Caki2 (cell line): ENCODE measurements at places on chromosomes 11 and 22. TPM values are rescaled to one million over a fixed set of nuclear protein-coding genes. Genes with fewer than 3 reads are reported as not detected.
A peak's percentile ranks its signal among the peaks of the same experiment; 100 is the strongest.

- DNase-seq = no peak
Observed at GRCh38 chr11:123382555-123383074, 47.5 kb upstream of the GRAMD1B start.

Gene SERPING1
- not detected in 2 replicates for total RNA-seq

DNA sequence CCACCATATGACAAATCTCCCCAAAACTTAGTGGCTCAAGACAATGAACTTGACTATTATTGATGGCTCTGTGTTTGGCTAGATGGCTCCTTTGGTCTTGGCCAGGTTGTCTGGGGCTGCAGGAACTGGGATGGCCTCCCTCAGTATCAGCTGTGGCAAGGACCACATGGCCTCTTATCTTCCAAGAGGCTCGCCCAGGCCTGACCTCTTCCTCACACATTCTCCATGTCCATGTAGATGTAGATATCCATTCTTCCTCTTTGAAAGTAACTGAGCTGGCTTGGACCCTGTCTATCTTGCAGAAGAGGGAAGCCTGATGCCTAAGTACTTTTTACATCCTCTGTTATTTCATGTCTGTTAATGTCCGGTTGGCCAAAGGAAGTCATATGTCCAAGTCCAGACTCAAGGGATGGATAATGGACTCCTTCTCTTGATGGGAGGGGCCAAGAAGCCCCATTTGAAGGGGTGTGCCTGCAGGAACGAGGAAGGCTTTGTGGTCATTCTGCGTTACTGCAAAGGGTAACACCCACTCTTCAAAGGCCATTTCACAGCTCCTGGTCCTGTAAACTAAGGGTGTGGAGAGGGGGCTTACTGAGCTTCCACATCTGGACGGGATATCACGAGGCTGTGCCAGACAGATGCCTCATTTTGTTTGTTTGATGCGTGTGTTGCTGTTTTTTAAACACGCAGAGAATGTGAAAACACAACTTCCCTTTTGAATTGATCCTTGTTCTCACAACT lies 87.1 kb downstream of the GRIK4 start:
- no peak for DNase-seq

Gene RAG1
- total RNA-seq = 0.41 TPM in 1 of 2 replicates, not detected in the other

DNA sequence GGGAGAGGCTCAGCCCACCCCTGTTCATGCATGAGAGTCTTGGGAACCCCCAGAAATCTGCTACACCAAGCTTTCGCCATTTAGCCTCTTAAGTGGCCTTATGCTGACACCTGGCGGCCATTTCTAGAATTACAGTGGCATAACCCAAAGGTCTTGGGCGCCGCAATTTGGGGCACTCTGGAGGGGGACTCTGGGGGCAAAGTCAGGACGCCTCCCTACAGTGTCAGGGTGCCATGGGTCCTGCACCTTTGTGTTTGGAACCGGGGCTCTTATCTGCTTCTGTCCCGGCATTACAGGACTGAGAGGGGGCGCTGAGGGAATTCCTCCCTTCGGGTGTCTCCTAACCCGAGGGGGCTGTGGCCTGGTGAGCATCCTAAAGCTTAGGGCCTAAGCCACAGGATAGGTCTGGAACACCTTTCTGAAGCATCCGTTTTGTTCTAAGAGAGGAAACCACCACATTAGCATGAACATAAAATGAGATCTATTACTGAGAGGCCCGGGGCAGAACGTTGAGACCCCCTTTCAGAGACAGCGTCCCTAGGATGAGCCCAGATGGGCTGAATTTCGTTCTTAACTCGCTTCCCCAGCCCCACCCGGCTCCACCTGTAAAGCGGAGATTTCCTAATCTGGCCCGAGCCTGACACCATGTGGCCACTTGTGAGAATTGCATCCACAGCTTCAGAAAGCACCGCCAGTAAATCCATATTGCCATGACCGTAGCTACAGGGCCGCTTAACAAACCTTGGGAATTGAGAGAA lies 9.3 kb downstream of the INS start:
- DNase-seq = peak; percentile 61

DNA sequence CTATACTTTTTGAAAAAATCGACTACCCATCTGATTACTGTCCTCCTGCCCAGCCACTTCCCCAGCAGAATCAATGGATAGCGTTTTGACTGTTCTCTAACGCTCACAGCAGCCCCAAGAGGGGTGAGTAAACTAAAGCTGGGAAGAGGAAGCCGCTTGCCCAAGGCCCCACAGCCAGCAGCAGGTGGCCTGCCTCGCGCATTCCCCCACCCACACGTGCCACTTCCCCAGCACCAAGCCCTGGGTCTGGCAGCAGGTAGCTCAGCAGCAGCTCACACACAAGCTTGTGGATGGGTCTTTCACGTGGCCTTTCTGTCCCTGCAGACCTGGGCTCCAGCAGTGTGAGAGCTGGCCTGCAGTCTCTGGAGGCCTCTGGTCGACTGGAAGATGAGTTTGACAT lies 34.3 kb downstream of the TOM1 start:
- no peak for DNase-seq

GRCh38 chr11:112785149-112785548 lies 176.1 kb upstream of the NCAM1 start:
- DNase-seq = no peak

DNA sequence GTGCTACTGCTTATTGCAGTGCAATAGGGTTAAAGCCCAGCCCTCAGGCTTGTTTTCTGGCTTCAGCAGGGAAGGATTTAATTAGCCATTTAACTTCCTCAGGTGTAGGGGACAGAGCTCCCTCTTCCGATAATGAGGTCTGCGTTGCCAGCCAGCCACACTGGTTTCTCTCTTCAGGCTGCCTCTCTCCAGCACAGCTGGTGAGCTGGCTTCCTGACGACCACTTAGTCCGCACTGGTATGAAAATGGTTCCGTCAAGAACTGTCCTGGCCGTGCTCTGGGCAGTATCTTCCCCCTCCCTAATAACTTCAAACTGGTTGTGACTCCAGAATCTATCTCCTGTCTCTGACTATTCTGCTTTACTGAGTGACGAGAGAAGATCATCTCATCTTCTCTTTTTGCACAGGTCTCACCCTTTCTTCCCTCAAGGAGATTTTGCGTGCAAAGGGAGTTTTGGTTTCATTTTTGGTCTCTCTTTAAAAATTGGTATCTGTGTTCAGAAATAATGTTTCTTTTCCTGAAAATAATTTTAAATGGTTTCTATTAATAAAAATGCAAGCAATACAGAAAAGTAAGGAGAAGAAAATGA lies 49.2 kb downstream of the CNTN5 start:
- no peak for DNase-seq

- no peak for DNase-seq
Observed at GRCh38 chr22:17514084-17514483, 49.2 kb upstream of the SLC25A18 start.

DNA sequence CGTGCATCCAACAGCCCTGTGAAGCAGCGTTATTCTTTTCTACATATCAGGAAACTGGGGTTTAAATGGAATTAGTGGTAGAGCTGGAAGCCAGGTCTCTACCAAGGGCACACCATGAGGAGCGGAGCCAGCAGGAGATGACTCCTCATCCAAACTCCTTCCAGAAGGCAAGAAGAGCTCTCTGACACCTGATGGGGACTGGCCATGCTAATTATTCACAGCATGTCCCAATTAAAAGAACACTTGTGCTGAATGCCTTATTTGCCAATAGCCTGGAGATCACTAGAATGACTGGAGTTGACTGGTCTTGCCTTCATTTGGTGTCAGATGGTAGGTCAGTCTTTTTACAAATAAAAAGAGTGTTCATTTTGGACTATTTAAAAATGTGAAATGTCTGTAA lies 32.9 kb upstream of the SLN start:
- DNase-seq = no peak

- DNase-seq = no peak
Observed at GRCh38 chr11:83728281-83728680, 442.1 kb upstream of the CCDC90B start.

GRCh38 chr11:96091476-96091875 lies 167.6 kb upstream of the MTMR2 start:
- DNase-seq = no peak

Gene C11orf42
- total RNA-seq = not detected in 2 replicates

DNA sequence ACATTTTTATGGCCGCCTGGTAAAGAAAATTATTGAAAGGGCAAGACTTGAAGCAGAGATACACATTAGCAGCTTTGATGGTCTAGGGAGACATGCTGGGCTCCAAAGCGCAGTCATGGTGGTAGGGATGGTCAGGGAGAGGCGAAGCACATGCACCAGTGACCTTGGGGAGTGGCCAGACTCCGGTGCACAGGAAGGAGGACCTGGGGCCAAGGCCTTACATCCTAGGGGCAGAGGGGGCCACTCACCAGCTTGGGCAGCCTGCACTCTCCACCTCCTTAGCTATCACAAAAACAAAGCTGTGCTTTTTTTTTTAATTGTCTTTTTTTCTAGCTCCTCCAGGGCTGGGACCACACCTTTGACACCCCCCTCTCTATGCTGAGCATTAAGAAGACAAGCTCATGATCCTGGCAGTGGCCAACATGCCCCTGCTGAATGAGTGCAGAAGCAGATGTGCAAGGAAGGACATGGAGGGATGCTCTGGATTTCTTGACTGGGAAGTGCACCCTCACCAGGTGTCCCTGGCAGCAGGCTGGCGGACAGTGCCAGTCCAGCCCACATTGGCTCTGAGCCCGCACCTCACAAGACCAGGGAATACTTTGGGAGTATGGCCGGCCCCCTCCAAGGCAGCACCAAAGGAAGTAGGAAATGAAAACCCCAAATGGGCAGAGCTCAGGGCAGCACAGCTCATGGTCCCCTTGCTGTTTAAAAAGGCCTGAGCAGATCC lies 619.9 kb downstream of the TBC1D22A start:
- DNase-seq = no peak

GRCh38 chr11:359181-359714 lies 10.1 kb upstream of the B4GALNT4 start:
- no peak for DNase-seq

DNA sequence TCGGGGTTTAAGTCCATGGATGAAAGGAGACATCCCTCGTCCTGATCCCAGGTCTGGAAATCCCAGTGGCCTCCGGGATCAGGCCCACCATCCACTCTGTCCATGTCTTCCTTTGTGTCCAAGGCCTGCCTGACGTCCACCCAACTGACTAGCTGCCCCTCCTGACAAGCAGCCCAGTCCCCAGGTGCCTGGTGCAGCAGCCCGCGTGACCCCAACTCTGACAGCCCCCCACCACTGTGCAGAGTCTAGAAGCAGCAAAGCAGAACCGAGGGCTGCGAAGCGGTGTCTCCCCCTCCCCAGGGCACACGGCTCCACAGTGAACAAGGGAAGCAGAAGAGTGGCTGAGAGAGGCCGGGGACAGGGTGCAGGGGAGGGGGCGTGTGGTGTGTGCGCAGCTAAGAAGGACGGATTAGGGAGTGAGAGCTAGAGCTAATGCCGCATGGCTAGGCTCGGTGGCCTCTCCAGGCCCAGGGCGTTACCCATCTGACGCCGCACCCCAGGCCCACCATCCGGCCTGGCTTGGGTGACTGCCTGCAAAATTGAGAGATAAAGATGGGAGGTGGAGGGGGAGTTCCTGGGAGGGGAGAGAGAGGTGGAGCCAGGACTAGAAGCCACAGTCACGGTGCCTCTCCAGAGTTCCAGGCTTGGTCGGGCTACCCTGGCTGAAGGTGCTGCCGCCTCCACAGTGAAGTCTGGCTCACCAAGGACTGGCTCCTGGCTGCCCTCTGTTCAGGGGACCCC lies 16.6 kb upstream of the BAIAP2L2 start:
- no peak for DNase-seq

- DNase-seq = no peak
Observed at GRCh38 chr11:29612423-29612822, 404.4 kb downstream of the KCNA4 start.

- DNase-seq = no peak
Observed at GRCh38 chr22:33513388-33514338, 406.6 kb downstream of the LARGE1 start.

Gene SPDYC
- total RNA-seq = not detected in 2 replicates

DNA sequence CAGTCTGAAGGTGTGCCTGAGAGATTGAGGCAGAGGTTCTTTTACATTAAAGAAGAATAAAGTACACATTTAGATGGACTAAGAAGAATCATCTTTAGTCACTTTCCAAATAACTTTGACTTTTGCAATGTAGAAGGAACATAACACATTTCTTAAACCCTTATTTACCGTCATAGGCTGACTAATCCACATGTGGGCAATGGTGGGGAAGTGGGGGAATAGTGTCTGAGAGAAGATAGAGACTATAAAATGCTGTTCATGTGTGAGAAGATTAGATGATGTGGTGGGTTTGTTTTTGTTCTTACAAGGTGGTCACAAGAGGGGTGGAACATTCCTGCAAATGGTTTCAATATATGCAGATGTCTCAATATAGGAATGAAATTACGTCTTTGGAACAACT lies 1.8 kb downstream of the MS4A4A start:
- DNase-seq = no peak

Gene WBP2NL
- 3.2 and 35.9 TPM in 2 replicates for total RNA-seq

Gene TESMIN
- total RNA-seq = 2.4 and 8.9 TPM in 2 replicates

- no peak for DNase-seq
Observed at GRCh38 chr11:117877120-117877784, 794 bp upstream of the FXYD6 start.

Gene CD3E
- total RNA-seq = not detected in 2 replicates

Gene KCNJ1
- 0.10 TPM in 1 of 2 replicates, not detected in the other for total RNA-seq

DNA sequence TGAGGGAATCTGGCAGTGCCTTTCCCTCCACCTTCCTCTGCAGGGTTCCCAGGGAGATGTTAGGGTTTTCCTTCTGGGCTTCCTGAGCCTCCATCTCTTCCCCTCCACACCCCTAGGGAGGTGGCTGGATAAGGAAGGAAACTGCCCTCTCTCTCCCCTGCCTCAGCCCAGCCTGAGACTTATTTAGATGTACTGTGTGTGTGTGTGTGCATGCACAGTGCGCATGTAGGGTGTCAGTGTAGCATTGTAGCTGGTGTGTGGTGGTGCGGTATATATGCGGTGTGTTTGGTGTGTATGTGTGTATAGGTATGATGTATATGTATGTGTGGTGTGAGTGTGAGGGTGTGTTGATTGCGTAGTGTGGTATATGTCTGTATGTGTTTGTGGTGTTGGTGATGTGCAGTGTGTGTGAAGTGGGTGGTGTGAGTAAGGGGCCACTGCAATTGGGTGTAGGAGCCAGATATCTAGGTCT lies 1.5 kb downstream of the FXYD6 start:
- DNase-seq = no peak

- DNase-seq = no peak
Observed at GRCh38 chr11:126673319-126673718, 317.8 kb downstream of the ST3GAL4 start.

DNA sequence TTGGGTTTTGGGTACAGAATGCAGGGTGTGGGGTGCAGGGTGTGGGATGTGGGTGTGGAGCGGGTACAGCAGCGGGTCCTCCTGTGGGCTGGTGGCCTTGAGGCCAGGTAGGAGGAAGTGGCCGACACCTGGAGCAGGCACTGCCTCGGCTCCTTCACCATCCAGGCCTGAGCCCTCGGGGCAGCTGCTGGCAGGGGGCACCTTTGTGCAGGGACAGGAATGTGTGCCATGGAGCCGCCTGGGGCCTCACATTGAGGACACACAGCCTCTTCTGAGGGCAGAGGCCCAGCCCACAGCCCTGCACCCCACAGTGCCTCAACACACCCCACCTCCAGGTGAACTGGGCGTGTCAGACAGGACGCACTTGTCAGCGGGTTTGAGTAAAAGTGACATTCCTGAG lies 984.0 kb downstream of the BRD1 start:
- DNase-seq = no peak
